CD4-positive, alpha-beta T cell treated with Interleukin-17A for 4 hours (primary cell): ENCODE measurements at places on chromosomes 13 and 19.

- no peak for DNase-seq
These were observed 8.6 kb upstream of the NAPA start for GRCh38 chr19:47523473-47523872.

- DNase-seq, result no peak
These were observed 33.2 kb downstream of the KDM4B start for GRCh38 chr19:5002143-5002542.

- no peak for DNase-seq
These were observed 70.4 kb upstream of the FARP1 start for GRCh38 chr13:98072476-98072875.

DNA sequence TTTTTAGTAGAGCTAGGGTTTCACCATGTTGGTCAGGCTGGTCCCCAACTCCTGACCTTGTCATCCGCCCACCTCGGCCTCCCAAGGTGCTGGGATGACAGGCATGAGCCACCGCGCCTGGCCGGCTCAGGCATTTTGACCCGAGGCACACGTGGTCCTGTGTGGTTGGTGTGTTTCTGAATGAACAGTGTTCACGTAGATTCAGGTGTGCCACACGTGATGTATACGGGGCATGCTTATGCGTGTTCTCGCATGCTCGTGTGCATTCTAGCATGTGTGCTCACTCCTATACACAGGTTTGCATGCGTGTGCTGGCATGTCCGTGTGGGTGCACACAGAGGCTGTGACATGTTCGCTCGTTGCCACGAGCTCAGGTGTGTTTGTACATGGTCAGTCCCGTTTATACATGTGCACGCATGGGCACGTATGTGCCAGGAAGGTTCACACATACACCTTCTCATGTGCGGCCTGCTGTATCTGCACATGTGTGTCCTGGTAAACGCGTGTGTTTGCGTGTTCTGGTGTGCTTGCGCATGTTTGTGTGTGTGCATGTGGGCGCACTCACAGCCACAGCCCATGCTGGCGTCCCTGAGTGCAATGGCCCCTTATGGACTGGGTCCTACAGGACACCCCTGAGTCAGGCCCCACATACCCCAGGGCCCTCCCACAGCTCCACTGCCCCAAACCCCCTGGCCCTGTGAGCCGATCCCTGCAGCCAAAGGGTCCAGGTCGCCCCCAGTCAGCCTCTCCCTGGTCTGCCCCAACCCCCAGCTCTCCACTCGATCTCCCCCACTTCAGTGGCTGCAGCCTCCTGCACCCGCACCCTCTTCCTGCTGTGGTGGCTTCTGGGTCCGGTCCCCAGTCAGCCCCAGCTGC is 20.6 kb upstream of the TCF3 start:
- no peak for DNase-seq

- no peak for DNase-seq
These were observed 228.3 kb upstream of the IRS2 start for GRCh38 chr13:110014719-110015118.

DNA sequence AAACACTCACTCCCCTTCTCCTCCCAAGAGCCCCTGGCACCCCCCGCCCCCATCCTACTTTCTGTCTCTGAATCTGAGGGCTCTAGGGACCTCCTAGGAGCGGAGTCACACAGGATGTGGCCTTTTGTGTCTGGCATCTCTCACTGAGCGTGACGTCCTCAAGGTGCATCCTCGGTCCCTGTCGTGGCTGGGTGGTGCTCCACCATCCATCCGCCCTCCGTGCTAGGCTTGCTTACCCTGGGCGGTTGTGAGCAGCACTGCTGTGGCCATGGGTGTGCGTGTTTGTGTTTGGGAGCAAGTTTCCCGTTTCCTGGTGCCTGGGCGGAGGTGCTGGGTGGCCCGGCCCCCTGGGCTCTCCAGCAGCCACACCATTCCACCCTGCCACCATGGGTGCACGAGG is 12.2 kb downstream of the PLEKHJ1 start:
- no peak for DNase-seq

DNA sequence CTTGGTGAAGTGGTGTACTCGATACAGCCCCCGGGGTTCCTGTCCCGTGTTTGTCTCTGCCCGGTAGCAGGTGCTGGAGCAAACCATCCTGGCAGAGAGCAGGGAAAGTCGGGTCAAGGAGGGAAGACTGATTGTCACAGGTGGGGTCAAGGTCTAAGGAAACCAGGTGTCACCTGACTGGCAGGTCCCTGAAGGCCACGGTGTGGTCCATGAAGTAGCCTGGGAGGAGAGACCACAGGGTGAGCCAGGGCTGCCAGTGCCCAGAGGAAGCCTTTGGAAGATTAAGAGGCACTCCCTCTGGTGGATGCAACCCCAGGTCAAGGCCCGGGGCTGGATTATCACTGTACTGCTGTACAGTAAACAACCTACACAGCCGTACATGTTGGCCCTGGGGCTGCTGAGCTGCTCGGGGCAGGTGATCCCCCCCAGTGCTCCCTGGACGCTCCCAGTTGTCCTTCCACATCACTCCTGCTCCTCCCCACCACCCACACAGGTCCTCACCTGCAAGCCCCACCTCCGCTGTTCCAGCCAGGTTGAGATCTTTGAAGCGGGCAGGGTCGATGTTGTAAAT is 6.0 kb upstream of the CCER2 start:
- DNase-seq, result no peak

DNA sequence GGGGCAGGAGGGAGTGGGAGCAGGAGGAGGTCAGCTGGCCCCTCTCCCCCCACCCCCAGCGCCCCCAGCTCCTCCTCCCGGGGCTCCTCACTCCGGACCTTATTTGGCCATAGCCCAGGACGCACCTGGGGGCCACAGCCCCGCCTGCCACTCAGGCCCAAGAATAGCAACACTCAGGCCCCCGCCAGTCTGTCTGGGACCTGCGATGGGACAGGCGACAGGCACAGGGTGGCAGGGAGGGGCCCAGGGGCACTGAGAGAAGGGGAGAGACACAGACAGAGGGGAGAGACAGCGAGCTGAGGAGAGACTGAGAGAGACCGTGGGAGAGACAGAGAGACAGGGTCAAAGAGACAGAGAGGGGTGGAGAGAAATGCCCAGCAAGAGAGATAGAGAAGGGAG is 10.2 kb downstream of the JOSD2 start:
- no peak for DNase-seq

DNA sequence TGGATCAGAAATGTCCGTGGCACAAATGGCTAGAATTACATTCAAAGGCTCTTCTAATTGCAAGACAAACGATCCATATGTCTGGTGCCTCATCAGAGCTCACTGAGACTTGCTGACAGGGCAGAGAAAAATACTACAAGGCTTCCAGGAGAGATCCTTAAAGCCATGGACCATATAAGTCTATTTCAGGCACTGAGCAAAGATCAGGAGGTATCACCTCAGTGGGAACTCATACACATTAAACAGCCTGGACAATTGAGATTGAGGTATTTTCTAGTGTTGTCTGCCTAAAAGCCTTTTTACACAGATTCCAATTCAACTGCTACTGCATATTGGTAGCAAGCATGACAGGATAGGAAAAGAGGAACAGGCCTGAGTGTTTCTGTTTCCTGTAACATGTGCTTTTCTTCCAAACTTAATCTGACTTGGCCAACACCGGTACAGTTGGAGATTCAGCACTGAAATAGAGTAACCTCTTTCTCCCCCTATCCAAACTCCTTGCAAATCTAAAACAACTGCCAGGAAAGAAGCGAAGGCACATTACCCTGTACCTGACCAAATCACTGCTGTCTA is 65.9 kb downstream of the SERP2 start:
- no peak for DNase-seq

- no peak for DNase-seq
These were observed 122.3 kb upstream of the RNF113B start for GRCh38 chr13:98299235-98299965.

DNA sequence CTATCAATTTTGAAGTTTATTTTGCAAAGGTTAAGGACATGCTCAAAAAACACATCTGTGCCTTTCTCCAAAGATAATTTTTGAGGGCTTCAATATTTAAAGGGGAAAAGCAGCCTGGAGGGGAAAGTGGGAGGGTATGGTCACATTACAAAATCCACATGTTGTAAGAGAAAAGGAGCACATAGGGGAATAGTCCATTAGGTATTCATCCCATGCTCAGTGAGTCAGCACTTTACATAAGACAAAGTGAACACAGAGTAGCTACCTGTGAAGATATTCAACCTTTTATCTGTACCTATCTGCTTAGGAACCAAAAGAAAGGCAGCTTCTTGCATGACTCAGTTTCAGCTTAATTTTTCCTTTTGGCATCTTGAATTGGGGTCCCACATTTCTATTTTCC is 932.0 kb downstream of the SLITRK6 start:
- no peak for DNase-seq

DNA sequence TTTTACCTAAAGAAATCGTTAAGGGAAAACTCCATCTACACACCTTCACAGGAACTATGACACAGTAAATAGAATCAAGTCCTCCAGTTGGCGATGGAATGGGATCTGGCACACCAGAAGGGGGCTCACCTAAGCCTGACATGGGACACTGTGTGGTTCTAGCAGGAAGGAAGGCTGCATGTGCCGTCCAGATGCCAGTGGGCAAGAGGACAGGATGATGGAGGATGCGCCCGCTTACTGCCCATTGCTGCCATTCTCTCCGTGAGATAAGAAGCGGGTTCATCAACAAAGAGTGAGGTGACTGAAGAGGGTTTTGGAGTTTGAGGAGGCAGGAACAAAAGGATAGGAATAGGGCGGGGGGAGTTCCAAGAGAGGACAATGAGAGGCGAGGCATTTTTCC is 2.9 kb upstream of the CYP2F1 start:
- no peak for DNase-seq

DNA sequence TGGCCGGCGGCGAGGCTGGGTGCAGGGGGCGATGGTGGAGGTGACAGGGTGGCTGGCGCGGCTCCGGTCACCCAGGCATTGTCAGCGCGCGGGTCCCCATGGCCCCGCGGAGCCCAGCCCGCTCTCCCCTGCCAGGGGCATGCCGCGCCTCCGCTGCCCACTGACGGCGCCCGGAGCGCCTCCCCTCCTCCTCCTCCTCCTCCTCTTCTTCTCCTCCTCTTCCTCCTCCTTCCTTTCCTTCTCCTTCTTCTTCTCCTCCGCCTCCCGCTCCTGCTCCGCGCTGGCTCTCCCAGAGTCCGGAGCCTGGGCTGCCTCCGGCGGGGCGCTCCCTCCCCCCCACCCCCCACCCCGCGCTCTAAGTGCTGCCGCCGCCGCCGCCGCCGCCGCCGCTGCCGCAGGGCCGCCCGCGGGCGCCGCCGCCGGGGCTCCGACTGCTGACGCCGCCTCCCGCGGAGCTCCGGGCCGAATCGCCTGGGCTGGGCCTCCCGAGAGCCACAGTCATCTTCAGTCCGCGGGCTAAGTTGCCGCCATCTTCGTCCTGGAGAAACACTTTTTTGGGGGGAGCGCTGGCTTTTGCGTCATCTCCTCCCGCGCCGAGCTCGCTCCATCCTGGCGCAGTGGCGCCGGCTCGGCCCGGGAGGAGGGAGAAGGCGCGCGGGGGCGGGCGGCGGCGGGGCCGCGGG is 348.3 kb downstream of the LIG4 start:
- DNase-seq, result no peak

GRCh38 chr13:91302111-91302510 is 45.4 kb upstream of the MIR17HG start:
- no peak for DNase-seq

GRCh38 chr19:5287066-5287465 is 53.5 kb downstream of the PTPRS start:
- DNase-seq, result no peak

GRCh38 chr13:95784161-95784899 is 107.4 kb downstream of the DNAJC3 start:
- DNase-seq, result no peak

DNA sequence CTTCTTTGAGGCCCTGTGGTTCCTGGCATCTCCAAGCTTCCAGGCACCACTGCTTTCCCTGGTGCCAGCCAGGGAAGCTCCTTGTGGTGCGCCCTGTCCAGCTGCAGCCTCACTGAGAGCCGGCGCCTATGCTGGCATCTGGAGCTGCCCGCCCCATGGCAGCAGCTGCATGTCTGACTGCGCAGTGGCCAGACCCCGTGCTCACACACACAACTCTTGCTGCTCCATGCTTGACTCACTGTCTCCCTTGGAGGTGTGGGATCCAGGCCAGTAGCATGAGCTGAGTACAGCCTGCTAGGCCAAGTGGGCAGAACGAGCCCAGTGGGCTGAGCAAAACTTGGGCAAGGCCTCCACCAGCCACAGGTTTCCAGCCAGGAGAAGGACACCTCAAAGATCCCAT is 11.5 kb upstream of the SUPT20H start:
- DNase-seq, result no peak

GRCh38 chr19:1244693-1245451 is 3.3 kb downstream of the ATP5F1D start:
- no peak for DNase-seq

DNA sequence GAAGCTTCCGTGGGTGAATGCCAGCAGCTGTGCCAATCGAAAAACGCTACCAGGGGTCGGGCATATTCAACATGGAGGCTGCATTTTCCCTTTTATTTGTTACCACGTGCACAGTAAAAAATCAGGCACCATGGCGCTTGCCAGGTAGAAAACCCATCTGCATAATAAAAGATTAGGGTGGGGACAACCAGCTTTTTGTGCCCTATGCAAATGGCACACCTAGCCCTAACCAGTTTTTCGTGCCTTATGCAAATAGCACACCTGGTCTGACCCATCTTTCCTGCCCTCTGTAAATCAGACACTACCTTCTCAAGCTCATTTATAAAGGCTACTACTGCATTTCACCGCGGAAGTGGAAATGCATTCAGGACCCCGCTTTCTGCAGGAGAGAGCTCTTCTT is 62.1 kb upstream of the FREM2 start:
- no peak for DNase-seq

DNA sequence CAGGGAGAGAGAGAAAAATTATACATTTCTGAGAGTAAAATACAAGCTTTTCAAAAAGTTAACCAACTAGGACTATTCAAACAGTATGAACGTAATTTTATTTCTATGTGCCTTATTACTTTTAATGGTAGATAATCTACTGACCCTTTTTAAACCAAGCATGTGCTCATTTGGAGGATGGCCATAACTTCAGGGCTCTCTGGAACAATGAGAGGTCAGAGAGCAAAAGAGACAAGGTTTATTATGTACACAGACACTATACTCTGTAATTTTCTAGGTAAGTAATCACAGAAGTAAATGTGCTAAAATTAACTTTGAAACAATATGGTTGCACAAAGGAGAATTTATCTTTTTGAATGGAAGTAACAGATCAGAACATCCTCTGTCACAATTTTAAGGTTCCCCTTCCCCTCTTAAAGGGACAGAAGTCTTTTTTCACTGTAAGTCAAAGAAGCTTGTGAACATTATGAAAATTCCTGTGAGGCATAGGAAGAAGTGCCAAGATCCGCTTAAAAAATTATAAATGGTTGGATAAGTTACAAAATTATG is 1.0 kb downstream of the POSTN start:
- DNase-seq, result no peak
